ENCODE measurements at places on chromosomes 5 and 9. TPM values are rescaled to one million over a fixed set of nuclear protein-coding genes. Genes with fewer than 3 reads are reported as not detected.

- H3K4me3 ChIP-seq = peak overlapping the region; percentile 75
- H3K27ac ChIP-seq = peak overlapping the region; percentile 92
- peaks cover 57% of the 10 kb centered on the region for H3K4me1 ChIP-seq
- H3K27me3 ChIP-seq = no peaks in the 10 kb centered on the region
- no peaks in the 10 kb centered on the region for H3K36me3 ChIP-seq
These were observed 142.6 kb upstream of the LMX1B start for GRCh38 chr9:126471084-126471624.

DNA sequence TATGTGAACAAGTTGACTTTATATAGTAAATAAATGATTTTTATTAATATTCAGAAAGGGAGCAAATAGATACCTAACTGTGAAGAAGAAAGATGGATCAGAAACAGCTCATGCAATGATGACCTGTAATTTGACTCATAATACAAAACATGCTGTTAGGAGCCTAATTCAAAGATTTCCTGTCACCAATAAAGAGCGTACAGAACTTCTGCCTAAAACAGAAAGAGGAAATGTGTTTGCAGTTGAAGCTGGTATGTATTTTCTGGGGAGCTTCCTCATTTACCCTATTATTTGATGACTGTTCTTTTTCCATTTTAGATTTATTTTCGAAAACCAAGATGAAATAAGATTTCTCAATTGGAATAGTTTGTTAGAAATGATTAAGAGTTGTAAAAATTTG is 11.4 kb downstream of the YTHDC2 start:
- peak overlapping the region; percentile 77 for H3K27ac ChIP-seq
- peaks cover 28% of the 10 kb centered on the region for H3K36me3 ChIP-seq
- H3K4me3 ChIP-seq = peak overlapping the region; percentile 28
- peaks cover 41% of the 10 kb centered on the region for H3K4me1 ChIP-seq
- H3K27me3 ChIP-seq = no peaks in the 10 kb centered on the region
- DNase-seq = no peak

DNA sequence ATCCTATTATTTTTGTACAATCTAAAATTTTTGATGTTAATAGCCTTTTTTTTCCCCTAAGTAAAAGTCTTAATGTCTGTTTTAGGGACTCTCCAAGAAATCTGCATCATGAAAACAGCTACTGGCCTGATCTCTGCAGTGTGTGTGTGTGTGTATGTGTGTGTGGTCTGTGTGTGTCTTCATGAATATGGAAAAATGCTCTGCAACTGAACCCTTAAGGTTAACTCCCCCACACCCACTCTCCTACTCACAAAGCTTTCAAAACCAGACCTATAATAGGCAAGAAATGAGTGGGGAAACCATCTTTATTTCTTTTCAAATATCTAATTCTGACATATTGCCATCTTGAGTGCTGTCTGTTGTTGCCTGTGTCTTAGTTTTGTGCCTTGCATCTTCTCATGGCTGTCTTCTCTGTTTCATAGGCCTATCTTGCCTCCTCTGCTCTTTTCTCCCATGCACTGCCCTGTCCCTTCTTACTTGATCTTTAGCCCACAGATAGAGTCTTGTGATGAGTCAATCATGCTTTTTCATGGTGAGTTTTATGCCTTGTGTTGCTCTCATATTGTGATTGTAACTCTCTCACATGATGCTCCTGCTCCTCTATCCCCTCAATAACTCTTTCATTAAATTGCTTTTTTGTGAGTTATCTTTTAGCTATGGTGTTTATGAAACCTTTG is 68.3 kb downstream of the CHSY3 start:
- H3K4me1 ChIP-seq = no peaks in the 10 kb centered on the region
- H3K27me3 ChIP-seq = no peaks in the 10 kb centered on the region
- no peak for DNase-seq

DNA sequence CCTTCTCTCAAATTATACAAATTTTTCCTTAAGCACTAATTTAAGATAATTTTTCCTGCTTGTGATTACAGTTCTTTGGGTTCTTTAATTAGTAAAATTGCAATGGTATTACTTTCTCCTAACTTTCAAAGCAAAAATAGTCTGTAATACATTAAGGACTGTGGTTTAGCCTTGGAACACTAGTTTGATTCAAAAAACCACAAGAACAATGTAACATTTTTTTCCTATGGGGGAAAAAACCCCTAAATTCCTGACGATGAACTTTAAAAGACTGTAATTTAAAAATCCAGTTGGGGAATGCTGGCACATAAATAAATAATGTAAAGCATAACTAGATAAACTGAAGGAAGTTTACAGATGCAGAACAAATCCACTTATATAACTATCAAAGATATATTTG is 65.3 kb downstream of the CDC14B start:
- no peak for DNase-seq
- H3K36me3 ChIP-seq = peaks cover 7% of the 10 kb centered on the region
- no peak overlapping the region for H3K4me3 ChIP-seq
- H3K27ac ChIP-seq = no peak overlapping the region
- peaks cover 5% of the 10 kb centered on the region for H3K4me1 ChIP-seq
- no peaks in the 10 kb centered on the region for H3K27me3 ChIP-seq

GRCh38 chr5:170393235-170393634 is 4.1 kb upstream of the KCNMB1 start:
- peaks cover 37% of the 10 kb centered on the region for H3K4me1 ChIP-seq
- no peak for DNase-seq
- peak overlapping the region; percentile 73 for H3K27ac ChIP-seq
- no peaks in the 10 kb centered on the region for H3K36me3 ChIP-seq
- peaks cover 16% of the 10 kb centered on the region for H3K27me3 ChIP-seq

DNA sequence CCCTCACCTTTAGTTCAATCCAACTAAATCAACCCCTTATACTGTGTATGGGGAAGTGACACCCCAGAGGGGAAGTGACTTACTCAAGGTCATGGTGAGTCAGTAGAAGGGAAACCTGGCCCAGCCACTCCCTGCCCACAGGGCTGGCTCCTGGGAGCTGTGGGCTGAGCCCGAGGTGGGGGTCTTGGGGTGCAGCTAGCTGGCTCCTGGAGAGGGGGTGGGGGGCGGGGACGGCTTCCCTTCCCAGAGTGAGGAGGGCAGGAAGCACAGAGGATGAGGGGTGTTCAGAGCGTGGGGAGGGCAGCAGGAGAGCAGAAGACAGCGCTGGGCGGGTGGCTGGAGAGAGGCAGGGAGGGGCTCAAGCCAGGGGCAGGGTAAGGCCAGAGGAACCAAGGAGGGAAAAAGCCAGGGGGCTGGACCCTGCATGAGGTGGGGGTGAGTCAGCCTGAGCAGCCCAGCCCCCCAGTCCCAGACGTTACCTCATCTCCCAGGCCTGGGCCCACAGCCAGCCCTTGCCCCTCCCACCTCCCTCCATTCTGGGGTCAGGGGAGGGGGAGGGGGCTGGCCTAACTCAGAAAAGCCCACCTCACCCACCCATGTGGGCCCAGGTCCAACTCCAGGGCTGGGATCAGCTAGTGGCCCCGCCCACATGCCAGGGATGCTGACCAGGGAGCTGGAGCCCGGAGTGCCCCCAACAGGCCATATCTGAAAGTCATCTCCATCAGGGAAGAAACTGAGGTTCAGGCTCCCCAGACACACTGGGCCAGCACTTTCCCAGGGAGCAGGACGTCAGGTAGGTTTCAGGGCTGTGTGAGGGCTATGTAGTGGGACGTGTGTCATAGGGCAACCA is 2.8 kb downstream of the PDLIM7 start:
- peak overlapping the region; percentile 28 for H3K4me3 ChIP-seq
- H3K27ac ChIP-seq = peak overlapping the region; percentile 77
- H3K36me3 ChIP-seq = peaks cover 6% of the 10 kb centered on the region
- H3K4me1 ChIP-seq = peaks cover 54% of the 10 kb centered on the region
- peak; percentile 44 for DNase-seq

DNA sequence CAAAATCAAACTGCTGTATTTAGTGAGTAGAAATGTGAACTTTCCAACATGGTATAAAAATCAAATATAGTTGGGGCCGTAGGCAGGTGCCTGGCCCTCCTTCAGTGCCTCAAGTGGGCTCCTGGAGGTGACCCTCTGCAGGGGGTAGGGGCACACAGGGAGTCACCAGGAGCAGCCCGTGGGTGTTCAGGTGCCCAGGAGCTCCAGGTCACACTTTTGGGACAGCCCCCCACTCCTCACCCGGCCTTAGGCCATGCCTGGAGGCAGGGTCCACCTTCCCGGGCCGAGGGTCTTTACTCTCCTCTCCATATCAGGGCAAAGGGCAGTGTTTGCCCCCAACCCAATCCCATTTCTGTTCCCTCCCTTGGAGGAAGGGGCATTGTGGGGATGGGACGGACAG is 108.0 kb upstream of the MTAP start:
- no peak overlapping the region for H3K27ac ChIP-seq
- peaks cover 3% of the 10 kb centered on the region for H3K27me3 ChIP-seq
- H3K36me3 ChIP-seq = no peaks in the 10 kb centered on the region
- H3K4me3 ChIP-seq = no peak overlapping the region
- no peak for DNase-seq
- H3K4me1 ChIP-seq = no peaks in the 10 kb centered on the region

GRCh38 chr5:28398185-28398584 is 1359.8 kb upstream of the CDH9 start:
- H3K4me1 ChIP-seq = no peaks in the 10 kb centered on the region
- DNase-seq = no peak
- H3K36me3 ChIP-seq = no peaks in the 10 kb centered on the region

GRCh38 chr9:111843971-111844370 is 49.2 kb upstream of the SHOC1 start:
- H3K36me3 ChIP-seq = no peaks in the 10 kb centered on the region
- no peak overlapping the region for H3K27ac ChIP-seq
- H3K27me3 ChIP-seq = peaks cover 3% of the 10 kb centered on the region
- DNase-seq = no peak
- no peak overlapping the region for H3K4me3 ChIP-seq
- H3K4me1 ChIP-seq = peaks cover 9% of the 10 kb centered on the region

- H3K4me3 ChIP-seq = no peak overlapping the region
- DNase-seq = no peak
- peaks cover 32% of the 10 kb centered on the region for H3K4me1 ChIP-seq
- H3K36me3 ChIP-seq = peaks cover 13% of the 10 kb centered on the region
- H3K27me3 ChIP-seq = peaks cover 8% of the 10 kb centered on the region
- H3K27ac ChIP-seq = no peak overlapping the region
These were observed 3.9 kb upstream of the CAST start for GRCh38 chr5:96658272-96658671.

Gene SH2D3C
- 51.8 TPM for total RNA-seq

- no peaks in the 10 kb centered on the region for H3K36me3 ChIP-seq
- no peak overlapping the region for H3K4me3 ChIP-seq
- H3K27ac ChIP-seq = no peak overlapping the region
- H3K4me1 ChIP-seq = no peaks in the 10 kb centered on the region
These were observed 53.6 kb upstream of the IRX2 start for GRCh38 chr5:2805080-2805479.

DNA sequence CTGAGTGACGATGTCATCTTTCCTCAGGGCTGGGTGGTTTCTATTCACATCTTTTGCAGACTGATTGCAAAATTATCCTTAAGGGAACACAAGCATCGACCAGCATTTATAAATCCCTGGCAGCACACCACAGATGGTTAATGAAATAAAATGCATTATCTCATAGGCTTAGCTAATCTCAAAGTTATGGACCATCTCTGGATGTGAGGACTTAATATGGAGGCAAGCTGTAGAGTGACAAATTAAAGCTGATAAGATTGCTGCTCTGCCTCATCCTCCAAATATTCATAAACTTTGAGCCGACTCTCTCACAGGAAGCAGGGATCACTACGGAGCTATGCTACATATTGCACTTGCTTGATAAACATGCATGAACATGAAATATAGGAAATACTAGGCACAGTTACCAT is 663.2 kb upstream of the RGMB start:
- no peaks in the 10 kb centered on the region for H3K27me3 ChIP-seq
- no peaks in the 10 kb centered on the region for H3K4me1 ChIP-seq
- H3K27ac ChIP-seq = no peak overlapping the region
- no peak for DNase-seq

- H3K4me1 ChIP-seq = peaks cover 80% of the 10 kb centered on the region
- H3K27ac ChIP-seq = peak overlapping the region; percentile 60
- no peaks in the 10 kb centered on the region for H3K36me3 ChIP-seq
These were observed 18.0 kb downstream of the RPS14 start for GRCh38 chr5:150431574-150431973.

DNA sequence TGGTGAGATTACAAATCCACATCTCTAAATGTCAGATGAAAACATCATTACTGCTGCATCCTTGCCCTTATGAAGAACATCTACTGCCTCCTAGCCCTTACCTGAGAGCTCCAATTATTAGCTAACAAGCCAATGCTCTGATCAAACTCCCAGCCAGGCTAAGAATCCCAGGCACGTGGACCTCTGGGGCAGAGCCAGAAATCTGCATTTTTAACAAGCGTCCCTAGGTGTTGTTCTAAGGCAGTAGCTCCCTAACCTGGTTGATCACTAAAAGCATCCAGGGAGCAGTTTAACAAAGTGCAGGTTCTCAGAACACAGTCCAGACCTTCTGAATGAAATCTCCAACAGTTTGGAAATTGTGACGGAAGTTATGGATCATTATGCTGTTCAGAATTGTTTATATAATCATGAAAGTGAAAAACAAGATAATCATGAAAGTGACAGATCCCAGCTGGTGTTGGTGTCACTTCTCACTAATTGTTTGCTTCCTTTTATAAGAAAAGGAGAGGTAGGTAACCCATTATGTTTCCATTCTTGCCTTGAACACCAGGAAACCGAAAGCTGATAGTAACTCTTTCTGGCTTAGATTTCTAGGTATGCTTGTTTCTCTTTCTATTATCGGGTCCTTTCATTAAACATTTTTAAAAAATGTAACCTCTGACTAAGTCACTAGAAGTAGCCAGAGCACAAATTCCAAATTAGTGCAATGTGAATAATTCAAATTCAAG is 216.5 kb upstream of the NR4A3 start:
- no peaks in the 10 kb centered on the region for H3K36me3 ChIP-seq
- H3K27me3 ChIP-seq = no peaks in the 10 kb centered on the region
- no peak for DNase-seq
- no peak overlapping the region for H3K4me3 ChIP-seq

Gene LCN9
- not detected for total RNA-seq

Gene ANKRD31
- 0.13 TPM for total RNA-seq

DNA sequence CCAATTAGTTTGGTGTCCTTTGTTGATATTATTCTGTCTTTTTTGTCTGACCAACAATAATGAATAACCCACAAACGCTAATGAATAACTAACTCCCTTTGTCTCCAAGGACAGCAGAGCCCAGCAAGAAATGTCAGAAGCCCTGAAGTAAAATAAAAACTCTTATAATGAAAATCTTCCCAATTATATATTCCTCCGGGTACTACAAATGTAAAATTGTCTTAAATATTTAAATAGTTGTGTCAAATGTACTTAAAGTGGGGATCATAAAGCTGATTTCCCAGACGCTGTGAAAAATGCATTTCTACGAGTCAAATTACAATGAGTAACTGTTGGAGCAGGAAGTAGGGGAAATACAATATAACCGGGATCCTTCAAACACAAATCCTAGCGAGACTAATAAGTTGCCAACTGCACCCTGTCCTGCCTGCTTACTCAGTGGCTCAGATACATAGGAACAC is 22.3 kb downstream of the GLIS3 start:
- no peak overlapping the region for H3K27ac ChIP-seq
- no peak for DNase-seq
- peaks cover 21% of the 10 kb centered on the region for H3K27me3 ChIP-seq
- H3K4me1 ChIP-seq = no peaks in the 10 kb centered on the region
- no peak overlapping the region for H3K4me3 ChIP-seq
